DMS53 (cell line): ENCODE measurements at places on chromosomes 16 and 17.
A peak's percentile ranks its signal among the peaks of the same experiment; 100 is the strongest.

- DNase-seq: no peak
These were observed 122.6 kb downstream of the NPIPB5 start for GRCh38 chr16:22633280-22633679.

GRCh38 chr16:31529108-31529936 is 1.6 kb downstream of the AHSP start:
- no peak for DNase-seq

DNA sequence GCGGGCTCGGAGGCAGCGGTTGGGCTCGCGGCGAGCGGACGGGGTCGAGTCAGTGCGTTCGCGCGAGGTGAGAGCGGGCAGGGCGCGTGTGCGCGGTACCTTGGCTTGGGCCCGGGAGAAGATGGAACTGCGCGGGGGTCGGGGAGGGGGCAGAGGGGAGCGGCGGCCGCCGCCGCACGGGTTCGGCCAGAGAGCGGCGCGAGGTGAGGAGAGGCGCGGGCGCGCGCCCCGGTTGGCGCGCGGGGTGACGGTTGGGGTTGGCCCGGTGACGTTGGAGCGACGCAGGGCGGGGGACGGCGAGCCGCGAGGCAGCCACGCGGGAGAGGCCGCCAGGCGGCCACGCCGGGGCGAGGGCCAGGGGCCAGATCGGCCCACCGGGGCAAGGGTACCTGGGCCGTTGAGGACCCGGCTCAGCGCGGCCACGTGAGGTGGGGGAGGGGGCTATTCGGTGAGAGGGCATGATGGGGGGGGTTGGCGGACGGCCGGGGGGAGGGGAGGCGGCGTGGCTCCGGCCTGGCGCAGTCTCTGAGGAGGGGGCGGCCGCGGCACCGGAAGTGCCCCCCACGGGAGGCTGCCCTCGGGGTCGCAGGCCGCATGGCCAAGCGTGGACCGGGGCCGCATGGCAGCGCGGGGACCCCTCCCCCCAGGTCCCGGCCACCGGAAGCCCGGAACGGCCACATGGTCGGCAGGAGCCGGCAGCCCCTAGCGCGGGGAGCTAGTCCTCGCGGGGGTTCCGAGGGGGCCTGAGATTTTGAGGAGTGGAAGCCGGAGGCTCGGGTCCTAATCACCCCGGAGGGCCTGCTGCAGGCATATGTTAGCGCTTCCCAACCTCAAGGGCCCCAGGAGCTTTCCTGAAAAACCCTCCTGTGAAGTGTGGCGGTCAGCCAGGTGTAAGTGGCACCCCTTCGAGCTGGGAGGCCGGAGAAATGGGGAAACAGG is 527 bp downstream of the EIF5A start:
- DNase-seq: peak; percentile 80

GRCh38 chr17:17044846-17045561 is 2.7 kb downstream of the MPRIP start:
- DNase-seq: peak; percentile 53

- DNase-seq: peak; percentile 92
These were observed 946 bp upstream of the TMEM256 start for GRCh38 chr17:7404737-7405349.

DNA sequence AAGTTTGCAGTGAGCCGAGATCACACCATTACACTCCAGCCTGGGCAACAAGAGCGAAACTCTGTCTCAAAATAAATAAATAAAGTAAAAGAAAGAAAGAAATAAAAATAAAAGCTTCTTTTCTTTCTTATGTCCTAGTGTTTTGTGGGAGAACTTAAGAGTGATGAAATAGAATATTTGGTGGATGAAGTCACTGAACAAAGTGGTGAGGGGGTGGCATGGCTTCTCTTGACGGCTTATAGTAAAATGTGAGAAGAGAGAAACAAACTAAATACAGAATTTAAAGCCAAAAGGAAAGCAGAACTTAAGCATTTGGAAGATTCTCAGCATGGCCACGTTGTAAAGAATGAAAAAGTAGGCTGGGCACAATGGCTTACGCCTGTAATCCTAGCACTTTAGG is 15.3 kb downstream of the SGF29 start:
- no peak for DNase-seq

GRCh38 chr16:27922433-27922832 is 141.1 kb downstream of the GSG1L start:
- no peak for DNase-seq

- no peak for DNase-seq
These were observed 372.3 kb upstream of the SALL1 start for GRCh38 chr16:51523400-51523799.
